ENCODE measurements at places on chromosomes 2 and 18.

- DNase-seq: no peak
Observed at GRCh38 chr2:65660340-65660739, 227.9 kb upstream of the SPRED2 start.

DNA sequence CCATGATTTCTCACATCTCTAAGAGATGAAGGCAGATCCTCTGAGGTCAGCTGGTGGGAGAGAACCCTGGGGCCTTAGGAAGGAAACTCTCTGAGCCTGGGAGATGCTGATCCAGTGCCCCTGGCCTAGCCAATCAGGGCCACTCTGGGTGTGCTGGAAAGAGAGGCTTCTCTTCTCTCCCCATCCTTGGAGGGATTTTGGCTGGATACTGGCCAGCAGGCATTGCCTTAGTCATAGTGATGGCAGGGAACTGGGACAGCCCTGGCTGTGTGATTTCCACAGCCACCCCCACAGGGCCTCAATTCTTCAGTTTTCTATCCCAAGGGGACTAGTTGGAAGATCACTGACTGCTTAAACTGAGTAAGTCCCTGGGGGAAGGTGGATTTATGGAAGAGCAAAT is 26.6 kb upstream of the PLB1 start:
- DNase-seq: no peak

DNA sequence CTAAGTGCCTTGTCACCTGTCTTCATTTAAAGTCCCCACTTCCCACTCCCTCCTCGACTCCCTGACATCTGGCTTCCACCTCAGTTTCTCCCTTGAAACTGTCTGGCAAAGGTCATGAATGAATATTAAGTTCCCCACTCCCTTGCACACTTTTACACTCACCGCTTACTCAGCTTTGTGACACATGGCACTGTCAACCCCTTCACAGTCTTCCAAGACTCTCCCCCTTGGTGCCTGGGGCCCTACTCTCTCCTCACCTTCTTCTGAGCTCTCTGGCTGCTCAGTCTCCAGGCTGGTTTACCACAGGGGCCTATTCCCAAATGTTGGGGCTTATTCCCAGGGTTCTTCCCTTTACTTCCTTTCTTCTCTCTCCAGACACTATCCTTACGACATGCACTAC is 17.9 kb upstream of the PTPN4 start:
- DNase-seq: no peak

- DNase-seq: no peak
Observed at GRCh38 chr2:102111823-102112222, 30.7 kb upstream of the IL1R1 start.

DNA sequence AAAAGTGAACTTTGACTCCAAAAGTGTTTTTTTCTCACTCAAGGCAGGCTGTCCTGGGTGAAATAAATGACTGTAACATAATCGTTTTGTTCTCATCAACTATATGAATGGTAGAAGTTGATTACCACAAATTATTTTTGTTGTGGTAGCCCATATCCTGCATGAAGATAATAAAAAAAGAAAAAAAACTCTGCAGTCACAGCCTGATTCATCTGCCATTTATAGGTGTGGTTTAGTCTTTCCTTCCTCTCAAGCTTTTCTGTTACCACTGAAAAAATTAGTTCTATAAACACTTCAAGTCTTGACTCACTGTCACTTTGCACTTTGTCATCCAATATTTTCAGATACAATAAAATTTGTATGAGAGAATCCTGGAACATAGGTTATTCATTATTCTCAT is 522.0 kb downstream of the PLCL1 start:
- DNase-seq: no peak

GRCh38 chr2:102839668-102840388 is 78.0 kb downstream of the TMEM182 start:
- no peak for DNase-seq

- peak; percentile 85 for DNase-seq
Observed at GRCh38 chr2:216698895-216699294, 3.5 kb upstream of the IGFBP5 start.

GRCh38 chr2:42880738-42881690 is 88.6 kb upstream of the HAAO start:
- no peak for DNase-seq

- no peak for DNase-seq
Observed at GRCh38 chr2:95052804-95053479, 27.4 kb downstream of the MAL start.

GRCh38 chr18:48595703-48596218 is 56.9 kb downstream of the CTIF start:
- DNase-seq: no peak

- no peak for DNase-seq
Observed at GRCh38 chr2:216139884-216140283, 30.7 kb downstream of the XRCC5 start.

GRCh38 chr2:159846564-159846963 is 48.6 kb upstream of the CD302 start:
- DNase-seq: no peak

- DNase-seq: no peak
Observed at GRCh38 chr2:134416637-134417036, 162.8 kb downstream of the MGAT5 start.

- no peak for DNase-seq
Observed at GRCh38 chr2:66569974-66570373, 135.0 kb downstream of the MEIS1 start.

GRCh38 chr2:238235331-238235732 is 4.5 kb downstream of the HES6 start:
- DNase-seq: no peak

DNA sequence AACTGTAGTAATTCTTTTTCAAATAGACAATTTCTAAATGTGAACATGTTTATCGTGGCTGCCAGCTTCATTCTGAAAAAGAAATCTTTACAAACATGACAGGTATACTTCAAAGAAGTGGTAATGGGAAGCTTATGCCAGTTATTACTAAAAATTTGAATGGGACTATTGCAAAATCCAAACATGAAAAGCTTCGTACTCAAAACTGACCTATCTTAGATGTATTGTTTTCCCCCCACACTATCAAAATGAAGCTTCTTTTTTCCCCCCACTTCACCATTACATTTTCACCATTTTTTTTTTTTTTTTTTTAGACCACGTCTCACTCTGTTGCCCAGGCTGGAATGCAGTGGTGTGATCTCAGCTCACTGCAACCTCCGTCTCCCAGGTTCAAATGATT is 50.4 kb upstream of the SERTAD2 start:
- no peak for DNase-seq

GRCh38 chr18:3345452-3345851 is 83.5 kb downstream of the MYL12B start:
- no peak for DNase-seq

DNA sequence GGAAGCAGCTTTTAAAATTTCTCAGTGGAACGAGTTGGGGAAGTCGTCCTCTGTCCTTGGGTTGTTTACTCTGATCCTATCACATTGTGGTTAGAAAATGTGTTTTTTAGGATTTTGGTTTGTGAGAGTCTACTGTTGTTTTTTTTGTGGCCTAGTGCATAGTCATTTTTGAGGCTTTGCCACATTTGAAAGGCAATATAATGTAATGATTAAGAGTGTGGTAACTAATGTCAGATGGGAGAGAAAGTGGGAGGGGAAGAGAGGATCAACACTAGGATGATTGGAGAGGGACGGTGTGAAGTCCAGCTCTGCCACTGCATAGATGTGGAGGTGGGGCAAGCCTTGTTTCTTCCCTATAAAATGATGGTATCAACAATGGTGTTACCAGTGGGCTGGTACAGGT is 8.5 kb downstream of the SP140L start:
- no peak for DNase-seq

DNA sequence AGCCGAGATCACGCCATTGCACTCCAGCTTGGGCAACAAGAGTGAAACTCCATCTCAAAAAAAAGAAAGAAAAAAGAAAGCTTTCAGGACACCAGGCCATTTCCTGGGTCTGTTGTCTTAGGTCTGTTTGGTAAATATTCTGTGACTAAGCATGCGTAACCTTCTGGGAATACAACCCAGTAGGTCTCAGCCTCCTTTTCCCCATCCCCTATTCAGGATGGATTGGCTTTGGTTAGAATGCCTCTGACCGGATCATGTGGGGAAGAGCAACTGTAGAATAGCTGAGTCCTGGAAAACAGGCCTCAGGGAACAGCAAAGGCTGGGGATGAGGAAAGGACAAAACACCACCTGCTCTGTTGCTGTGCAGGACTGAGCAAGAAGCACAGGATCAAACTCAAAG is 1.6 kb upstream of the PDCL3 start:
- DNase-seq: no peak

- DNase-seq: no peak
Observed at GRCh38 chr2:235135990-235136561, 184.3 kb downstream of the SH3BP4 start.

DNA sequence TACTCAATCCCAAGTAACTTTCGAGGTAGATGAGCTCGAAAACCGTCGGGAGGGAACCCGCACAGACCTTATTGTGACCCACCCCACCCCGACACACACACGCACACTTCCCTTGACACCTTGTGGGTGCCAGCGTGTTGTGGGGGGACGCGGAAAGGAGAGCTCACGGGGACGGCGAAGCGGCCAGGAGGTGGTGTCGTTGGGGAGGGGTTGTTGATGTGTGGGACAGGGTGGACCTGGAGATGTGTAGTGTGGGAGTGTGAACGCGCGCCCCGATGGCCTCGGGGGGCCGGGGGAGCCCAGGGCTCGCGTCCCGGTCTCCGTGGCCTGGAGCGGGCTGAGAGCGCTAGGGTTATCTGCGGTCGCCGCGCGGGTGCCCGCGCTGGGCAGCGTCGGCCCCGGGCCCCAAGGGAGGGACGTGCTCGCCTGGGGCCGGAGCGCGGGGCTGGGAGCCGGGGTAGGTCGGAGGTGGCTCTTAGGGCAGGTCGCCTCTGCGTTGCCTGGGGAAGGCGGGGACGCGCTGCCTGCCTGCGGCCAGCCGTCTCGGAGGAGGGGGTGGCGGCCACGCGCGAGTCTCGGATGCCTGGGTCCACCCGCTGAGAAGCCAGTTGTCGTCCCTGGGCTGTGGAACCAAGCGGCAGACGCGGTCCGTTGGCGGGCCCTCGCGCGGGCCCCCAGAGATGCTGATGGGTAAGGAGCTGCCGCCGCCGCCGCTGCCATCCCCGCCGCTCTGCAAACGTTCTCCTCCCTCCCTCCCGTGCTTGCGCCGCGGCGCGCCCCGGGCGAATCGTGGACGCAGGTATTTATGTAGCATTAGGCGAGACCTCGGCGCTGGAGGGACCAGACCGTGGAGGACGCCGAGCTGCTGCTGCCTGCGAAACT is 1.6 kb downstream of the KLHL29 start:
- DNase-seq: no peak

- no peak for DNase-seq
Observed at GRCh38 chr2:209368406-209368805, 55.4 kb upstream of the MAP2 start.

DNA sequence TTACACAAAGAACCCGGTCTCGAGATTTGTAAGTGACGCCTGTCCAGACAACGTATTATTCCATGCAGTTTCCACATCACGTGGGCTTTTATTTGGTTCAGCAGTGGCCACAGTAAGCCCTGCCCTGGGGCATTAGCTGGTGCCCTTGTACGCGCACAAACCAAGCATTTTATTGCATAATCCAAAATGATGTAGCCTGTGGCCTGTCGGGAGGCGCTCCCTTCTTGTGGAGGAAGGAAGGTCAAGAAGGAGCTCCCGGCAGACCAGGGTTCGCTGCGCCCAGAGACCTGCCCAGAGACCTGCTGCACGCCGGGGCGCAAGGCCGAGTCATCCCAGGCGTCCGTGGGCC is 179.6 kb upstream of the ALKAL2 start:
- no peak for DNase-seq

- no peak for DNase-seq
Observed at GRCh38 chr2:174951745-174952144, 53.4 kb downstream of the CHN1 start.

- no peak for DNase-seq
Observed at GRCh38 chr2:27728081-27728858, 43.2 kb upstream of the MRPL33 start.

DNA sequence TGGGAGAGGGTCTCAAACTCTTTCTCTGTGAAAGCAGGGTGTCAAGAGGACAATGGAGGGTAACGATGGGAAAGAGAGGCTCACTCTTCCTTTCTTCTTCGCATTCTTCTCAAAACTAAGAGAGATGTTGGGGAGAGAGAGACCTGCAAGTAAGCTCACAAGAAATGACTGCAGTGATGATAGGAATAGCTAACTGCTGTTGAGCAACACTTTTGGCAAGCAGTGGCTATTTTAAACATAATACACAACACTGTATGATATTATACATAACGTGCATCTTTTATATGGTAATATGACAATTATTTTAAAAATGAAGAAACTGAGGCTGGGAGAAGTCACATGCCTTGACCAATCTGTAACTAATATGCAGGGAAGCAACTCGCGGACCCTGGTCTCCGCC is 247.5 kb downstream of the CMPK2 start:
- DNase-seq: no peak

DNA sequence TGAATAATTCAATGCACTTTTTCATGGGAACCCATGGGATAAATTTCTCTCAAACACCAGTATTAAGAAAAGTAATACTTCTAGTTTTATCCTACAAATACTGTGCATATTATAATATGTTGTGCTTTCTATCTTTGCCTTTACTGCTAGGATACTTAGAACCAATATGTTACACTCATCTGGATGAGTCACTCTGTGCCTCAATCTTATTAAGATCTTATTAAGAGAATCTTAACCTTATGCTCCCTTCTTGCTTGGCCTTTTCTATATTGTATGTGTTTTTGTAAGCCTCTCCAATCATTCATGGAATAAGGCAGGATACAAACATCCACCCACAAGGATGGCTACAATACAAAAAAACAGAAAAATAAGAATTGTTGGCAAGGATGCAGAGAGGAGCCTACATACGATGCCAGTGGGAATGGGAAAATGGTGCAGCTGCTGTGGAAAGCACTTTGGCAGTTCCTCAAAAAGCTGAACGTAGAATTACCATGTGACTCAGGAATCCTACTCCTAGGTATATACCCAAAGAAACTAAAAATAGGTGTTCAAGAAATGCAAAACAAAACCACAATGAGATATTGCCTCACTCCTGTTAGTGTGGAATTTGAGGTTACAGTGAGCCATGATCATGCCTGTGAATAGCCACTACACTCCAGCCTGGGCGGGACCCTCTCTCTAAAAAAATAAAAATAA is 10.7 kb upstream of the TWSG1 start:
- no peak for DNase-seq

DNA sequence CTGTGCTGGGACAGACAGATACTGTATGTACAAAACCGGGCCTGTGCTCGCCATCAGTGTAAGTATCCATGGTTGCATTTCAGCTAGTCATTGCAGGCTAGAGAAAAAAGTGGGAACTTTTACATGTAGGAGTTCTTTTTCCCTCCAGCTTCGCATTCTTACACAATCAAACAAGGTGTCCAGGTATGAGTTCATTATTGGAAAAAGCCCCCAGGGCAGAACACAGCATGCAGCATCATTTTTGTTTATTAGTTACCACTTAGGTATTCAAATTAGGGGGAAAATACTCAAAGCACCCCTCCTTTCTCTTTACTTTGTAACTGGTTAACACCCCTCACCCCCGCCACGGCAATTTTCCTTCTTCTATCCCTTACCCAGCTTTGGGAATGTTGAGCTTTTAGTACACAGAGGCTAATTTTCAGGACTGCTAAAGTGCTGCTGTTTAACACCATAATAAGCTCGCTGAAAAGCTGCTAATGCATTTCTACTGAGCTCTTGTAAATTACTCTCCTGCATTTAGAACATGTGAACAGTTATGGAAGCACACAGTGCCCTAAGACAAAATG is 13.6 kb downstream of the UPP2 start:
- DNase-seq: no peak

- DNase-seq: no peak
Observed at GRCh38 chr18:74489676-74490075, 6.5 kb upstream of the CNDP2 start.
